Activated naive CD4-positive, alpha-beta T cell (primary cell): ENCODE measurements at places on chromosomes 3 and 15.

GRCh38 chr15:65101411-65101890 is 13.5 kb downstream of the UBAP1L start:
- DNase-seq = peak; percentile 12

GRCh38 chr15:47570881-47571640 is 146.2 kb upstream of the SEMA6D start:
- no peak for DNase-seq

GRCh38 chr15:90221246-90221900 is 12.4 kb downstream of the CIB1 start:
- DNase-seq = no peak

GRCh38 chr15:37758412-37758811 is 176.0 kb upstream of the TMCO5A start:
- DNase-seq = no peak

DNA sequence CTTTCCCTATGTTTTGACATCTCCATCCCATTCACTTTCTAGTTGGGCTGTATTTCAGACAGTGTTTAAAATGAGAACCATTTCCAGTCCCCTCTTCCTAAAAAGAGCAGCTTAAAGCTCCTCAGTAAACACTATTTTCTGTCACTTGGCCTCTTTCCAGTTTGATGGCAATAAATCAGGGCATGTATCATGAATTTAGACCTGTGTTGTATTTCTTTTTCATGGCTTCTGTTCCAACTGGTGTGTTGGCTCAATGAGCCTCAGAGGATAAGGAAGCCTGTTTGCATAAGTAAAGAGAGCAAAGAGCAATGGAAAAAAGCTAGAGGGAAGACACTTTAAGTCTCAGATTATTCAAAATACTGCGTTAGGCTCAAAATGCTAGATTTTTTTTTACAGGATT is 7.2 kb downstream of the CCDC80 start:
- no peak for DNase-seq

- no peak for DNase-seq
Measured at GRCh38 chr3:13451301-13451673, 28.8 kb upstream of the HDAC11 start.

GRCh38 chr3:141058996-141059395 is 7.8 kb downstream of the SPSB4 start:
- DNase-seq = no peak

GRCh38 chr3:105860641-105861040 is 8.2 kb downstream of the CBLB start:
- no peak for DNase-seq

DNA sequence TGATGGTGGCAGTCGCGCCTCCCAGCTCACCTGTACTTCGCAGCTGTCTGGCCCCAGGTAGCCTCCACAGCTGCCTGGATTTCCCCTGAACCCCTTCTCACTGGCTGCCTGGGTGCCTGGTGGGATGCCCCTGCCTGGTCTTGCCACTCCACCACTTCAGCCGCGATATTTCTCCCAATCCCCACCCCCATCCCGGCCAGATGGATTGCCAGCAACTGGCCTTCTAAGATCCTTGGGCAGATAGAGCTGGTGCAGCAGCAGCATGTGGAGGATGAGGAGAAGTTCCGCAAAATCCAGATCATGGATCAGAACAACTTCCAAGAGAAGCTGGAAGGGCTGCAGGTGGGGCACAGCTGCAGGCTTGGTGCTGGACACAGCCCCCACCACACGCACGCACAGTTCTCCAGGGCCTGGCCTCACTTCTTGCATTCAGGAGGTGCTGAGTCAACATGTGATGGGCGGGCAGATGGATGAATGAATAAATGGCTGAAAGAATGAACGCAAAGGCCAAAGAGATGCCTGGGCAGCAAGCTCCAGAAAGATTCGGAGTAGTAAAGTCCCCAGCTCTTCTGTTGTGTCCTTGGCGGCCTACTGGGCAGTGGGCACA is 35.7 kb downstream of the DNAH1 start:
- DNase-seq = no peak

GRCh38 chr3:10333349-10333650 is 12.4 kb upstream of the SEC13 start:
- DNase-seq = no peak

GRCh38 chr15:51089699-51090453 is 4.8 kb downstream of the TNFAIP8L3 start:
- no peak for DNase-seq

GRCh38 chr15:71316911-71317310 is 201.6 kb downstream of the THSD4 start:
- no peak for DNase-seq

- DNase-seq = no peak
Measured at GRCh38 chr3:56135941-56136340, 332.3 kb downstream of the ERC2 start.

GRCh38 chr3:59731943-59732342 is 682.1 kb upstream of the CFAP20DC start:
- no peak for DNase-seq

DNA sequence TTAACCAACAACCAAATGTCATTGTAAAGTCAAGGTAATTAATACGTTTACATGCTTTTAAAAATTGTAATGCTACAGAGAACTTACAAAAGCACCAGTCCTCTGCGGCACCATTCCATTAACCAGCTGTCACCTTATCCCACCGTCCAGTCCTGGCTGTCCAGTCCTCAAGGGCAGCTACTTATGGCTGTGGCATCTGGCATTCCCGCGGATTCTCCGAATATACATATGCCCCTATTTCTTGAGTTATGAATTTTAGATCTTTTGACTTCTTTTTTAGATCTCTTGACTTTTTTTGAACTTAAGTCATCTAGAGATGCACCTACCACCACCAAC is 382 bp upstream of the POMGNT2 start:
- DNase-seq = no peak

DNA sequence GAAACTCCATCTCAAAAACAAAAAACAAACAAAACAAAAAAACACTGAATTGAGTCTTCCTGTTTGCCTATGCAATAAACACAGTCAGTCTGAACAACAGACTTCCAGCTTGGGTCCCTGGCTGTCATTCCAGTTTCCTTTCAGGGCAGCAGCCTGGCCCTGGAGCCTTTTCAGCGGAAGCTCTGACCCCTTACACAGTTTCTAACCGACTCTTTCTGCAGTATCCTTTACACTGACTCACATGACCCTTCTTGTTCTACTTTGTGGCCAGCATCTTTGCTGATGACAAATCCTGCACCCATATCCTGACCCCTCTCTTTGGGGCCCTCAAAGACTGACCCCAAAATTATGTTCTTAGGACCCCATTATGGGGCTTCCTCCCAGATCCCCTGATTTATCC is 38.3 kb upstream of the INO80 start:
- DNase-seq = no peak

DNA sequence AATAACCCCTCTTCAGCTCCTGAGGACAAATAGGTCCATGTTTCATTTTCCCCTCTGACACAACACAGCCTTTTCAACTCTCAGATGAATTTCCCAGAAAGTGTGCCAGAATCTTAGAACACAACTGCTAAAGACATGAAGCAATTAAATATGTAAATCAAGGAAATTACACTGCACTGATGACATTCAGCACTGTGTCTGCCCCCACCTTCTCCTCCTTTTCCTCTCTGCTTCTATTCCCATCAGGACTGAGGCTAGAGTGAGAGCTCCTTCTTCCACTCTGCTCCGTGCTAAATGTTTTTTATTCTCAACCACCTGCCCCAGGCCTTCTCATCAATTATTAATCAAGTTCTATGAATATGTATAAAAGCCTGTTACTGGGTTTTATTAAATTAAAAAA is 596.1 kb downstream of the TUSC7 start:
- DNase-seq = no peak

- no peak for DNase-seq
Measured at GRCh38 chr15:56383010-56383409, 17.8 kb downstream of the TEX9 start.

DNA sequence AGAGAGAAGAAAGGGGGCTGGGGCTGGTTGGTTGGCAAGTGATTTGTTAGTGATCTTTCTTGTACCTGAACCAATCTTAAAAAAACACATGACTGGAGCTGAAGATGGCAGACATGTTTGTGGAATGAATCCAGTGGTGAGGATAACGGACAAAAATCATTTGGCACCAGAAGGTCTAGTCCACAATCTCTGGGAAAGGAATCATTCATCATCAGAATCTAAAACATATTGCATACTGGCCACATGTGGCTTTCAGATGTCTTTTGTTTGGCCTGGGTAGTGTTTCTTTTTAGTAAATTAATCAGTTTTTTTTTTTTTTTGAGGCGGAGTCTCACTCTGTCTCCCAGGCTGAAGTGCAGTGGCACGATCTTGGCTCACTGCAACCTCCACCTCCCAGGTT is 5.0 kb downstream of the NEK11 start:
- DNase-seq = no peak

GRCh38 chr15:67024314-67024997 is 40.9 kb upstream of the SMAD3 start:
- no peak for DNase-seq

DNA sequence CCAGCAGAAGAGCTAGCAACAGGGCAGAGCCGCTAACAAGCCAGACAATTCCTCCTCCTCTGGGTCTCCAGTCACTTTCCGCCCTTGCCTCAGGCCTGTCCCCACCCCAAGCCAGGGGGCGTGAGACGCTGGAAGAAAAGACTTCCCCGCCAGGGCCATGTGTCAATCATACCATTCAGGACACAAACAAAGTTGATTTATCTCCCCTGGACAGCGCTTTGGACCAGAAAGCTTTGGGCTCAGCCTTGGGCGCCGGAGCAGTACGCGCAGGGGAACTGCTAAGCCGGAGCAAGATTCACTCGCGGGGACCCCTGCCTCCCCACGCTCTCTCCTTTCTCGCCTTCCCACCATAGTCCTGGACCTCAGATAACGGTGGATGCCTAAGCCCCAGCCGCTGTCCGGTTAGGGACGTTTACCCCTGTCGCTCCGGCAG is 479 bp downstream of the LRRC2 start:
- no peak for DNase-seq

- DNase-seq = no peak
Measured at GRCh38 chr3:146166826-146167225, 5.8 kb upstream of the PLOD2 start.
